ENCODE measurements at places on chromosomes 3 and 15.

DNA sequence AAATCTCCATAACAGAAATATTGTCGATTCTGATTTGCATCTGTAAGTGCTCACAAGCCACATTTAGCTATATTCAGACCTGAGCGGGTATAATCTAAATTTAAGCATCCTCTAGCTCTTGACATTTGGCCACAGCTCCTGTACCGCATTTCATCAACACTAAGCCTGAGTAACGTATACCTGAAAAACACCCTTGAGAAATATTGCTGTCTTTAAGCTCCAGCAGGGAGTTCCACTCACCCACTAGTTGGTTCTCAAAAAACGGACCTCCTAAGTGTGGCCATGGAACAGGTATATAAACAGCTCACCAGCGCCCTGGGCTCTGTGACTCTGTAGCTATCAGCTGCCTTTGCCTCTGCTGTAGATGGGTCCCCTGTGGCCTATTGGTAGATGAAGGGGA is 80.7 kb downstream of the ABI3BP start:
- no peak for DNase-seq

DNA sequence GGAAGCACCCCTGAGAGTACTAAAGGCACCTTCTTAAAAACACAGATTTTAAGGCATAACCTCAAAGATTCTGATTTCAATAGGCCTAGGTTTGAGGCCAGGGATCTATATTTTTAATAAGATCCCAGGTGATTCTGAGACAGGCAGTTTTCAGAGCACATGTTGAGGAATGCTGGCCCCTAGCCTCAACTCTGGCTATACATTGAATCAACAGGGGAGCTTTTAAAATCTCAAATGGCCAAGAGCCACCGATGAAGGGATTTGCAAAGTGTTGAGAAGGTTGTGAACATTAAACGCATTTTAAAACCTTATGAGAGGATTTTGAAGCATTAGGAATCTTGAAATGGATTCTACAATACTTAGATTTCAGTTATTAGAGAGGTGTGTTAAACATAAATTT is 268.8 kb upstream of the ARHGEF26 start:
- no peak for DNase-seq

DNA sequence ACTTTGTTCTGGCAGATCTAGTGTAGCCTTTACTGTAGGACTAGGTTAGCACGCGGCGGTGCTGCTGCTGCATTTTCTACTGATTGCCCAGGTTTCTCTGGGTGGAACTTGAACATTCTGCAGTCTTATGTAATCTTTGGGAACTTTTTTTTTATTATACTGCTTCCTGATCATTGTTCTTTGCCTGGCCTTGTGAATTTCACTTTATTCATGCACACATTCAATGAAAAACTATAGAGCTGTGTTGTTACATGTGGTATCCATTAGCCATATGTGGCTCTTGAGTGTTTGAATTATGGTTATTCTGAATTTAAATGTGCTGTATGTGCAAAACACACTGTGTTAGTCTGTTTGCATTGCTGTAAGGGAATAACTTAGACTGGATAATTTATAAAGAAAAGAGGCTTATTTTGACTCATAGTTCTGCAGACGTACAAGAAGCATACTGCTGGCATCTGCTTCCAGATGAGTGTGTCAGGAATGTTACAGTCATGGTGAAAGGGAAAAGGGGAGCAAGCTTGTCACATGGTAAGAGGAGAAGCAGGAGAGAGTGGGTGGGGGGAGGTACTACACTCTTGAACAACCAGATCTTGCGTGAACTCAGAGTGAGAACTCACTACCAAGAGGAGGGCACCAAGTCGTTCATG is 26.5 kb downstream of the MEF2A start:
- no peak for DNase-seq

- DNase-seq, result no peak
Observed at GRCh38 chr3:98390366-98390765, at the start of gene OR5K3. OR5K3 (plus strand) TSS chr3:98390666; CDS start chr3:98390666, 0 bp downstream.

DNA sequence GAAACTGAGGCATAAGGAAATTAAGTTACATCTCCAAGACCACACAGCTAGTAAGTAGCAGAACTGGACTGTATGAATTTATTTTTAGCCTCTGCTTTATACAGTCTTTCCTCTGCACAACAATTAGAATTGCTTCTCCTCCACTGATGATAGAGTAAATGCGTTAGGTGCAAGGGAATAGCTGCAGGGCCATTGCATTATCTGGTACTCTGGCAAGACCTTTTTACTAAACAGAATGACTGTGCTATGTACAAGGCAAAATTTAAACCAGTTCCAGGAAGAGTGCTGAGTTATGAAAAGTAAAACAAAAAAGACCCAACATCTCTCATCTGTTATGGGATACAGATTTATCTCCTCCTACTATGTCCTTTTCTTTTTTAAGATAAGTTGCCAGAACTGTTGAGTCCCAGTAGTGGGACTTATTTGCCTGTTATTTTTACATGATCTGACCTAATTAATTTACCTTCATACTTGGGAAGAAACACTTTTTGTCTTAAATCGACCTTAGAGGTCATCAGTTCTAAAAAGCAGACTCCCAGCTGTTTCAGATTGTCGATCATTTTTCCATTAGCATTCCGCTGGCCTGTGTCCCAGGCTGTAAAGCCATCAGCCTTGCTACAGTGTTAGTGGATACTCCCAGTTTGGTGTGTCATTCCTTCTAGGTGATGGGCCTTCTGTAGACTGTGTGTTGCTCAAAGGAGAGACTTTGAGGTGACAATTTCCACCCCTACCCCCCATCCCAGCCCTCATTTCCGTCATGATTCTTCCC is 147.5 kb upstream of the NUDT16 start:
- no peak for DNase-seq

GRCh38 chr3:21944251-21944650 is 193.2 kb upstream of the ZNF385D start:
- DNase-seq, result no peak

DNA sequence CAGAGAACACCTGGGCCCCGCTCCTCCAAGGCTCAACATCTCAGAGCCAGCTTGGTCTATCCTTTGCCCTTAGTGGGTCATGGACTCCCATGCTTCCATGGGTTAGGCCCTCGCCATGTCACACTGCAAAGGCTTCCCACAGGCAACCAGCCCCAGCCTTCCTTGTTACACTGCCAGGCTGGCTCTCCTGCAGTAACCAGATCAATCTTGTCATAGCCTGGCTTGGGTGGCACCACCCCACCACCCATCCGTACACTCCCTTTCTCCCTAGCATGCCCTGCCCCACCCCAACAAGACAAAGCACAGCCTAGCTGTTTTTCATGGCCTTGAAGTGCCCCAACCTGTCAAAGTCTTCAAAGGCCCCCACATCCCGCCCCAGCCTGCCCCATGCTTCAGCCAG is 30.5 kb downstream of the CA12 start:
- no peak for DNase-seq

GRCh38 chr15:67720556-67721175 is 104.6 kb upstream of the SKOR1 start:
- no peak for DNase-seq

GRCh38 chr15:47610736-47611135 is 106.6 kb upstream of the SEMA6D start:
- no peak for DNase-seq

GRCh38 chr15:45425135-45425534 is 46.8 kb upstream of the GATM start:
- no peak for DNase-seq

DNA sequence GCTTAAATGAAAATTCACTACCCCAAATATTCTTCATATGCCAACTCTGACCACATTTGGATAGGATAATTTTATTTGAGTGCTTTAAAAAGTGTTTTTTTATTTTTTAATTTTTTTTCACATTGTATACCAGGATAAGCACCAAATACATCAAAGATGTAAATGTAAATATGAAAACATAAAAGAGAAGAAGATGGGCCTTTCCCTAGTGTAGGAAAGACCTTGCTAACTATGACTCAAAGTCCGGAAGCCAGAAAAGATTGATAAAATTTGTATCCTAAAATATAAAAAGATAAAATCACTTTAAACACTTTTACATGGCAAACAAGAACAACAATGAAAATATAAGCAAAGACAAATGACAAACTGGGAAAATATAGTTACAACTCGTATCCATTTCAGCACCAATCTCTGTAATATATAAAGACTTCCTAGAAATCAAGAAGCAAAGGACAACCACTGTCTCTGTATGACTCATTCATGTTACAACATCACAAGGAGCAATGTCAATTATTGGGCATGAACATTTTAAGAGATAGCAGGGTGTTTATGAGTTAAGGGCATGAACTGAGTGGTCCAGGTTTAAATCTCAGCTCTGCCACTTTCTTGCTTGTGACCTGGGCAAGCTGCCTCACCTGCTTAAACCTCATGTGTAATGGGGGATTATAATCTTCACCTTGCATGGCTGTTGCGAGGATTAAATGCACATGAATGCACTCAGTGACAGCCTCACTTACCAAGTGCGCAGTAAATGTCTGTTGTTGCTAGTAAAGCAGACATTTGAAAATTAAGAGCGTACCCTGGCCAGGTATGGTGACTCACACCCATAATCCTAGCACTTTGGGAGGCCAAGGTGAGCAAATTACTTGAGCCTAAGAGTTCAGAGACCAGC is 25.3 kb upstream of the ARHGEF3 start:
- DNase-seq, result no peak

GRCh38 chr15:66390678-66391077 is 4.0 kb downstream of the MAP2K1 start:
- peak; percentile 49 for DNase-seq

GRCh38 chr3:37492977-37493471 is 318.6 kb upstream of the LRRFIP2 start:
- DNase-seq, result no peak

DNA sequence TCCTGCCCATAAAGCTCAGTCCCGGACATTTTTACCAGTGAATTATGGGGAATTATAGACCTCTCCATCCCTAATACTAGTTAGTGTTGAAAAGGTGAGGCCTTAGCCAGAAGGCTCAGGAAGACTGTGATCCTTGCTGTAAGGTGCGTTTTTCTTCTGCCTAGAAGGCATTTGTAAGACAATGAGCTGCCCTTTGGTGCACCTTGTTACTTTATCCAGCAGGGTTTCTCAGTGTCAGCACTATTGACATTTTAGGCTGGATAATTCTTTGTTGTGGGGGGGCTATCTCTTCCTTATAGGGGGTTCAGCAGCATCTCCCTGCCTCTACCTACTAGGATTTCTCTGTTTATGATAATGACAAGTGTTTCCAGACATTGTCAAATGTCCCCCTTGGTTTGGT is 108.1 kb upstream of the ABHD17C start:
- no peak for DNase-seq

- no peak for DNase-seq
Observed at GRCh38 chr3:194132465-194133286, 3.3 kb upstream of the HES1 start.

DNA sequence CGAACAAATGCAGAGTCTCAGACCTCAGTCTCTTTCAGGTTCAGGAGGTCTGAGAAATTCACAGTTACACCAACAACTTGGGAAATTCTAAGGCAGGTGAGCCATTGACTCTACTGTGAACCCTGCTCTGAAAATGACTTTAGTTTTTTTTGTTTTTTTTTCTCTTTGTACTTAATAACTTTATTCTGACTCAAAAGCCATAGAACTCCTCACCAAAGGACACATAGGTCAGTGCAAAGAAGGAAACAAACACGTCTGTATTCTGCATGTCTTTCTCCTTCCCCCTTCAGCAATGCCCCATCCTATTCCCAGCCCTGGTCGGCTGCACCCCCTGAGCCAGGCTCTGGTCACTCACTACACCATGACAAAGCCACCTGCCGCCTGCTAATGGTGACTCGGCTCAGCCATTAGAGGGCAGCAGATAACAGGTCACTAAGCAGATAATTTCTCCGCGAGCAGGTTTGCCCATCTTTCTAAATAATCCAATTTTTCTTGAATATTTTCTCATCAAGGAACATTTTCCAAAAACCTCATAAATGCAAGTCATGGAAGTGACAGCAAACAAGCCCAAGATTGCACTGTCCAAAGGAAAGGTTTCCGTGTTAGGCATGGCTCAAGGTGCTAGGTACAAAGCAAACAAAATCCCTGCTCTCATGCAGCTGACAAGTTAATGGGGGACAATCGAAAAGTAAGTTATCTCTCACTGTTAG is 37.7 kb downstream of the TM4SF4 start:
- DNase-seq, result peak; percentile 65

DNA sequence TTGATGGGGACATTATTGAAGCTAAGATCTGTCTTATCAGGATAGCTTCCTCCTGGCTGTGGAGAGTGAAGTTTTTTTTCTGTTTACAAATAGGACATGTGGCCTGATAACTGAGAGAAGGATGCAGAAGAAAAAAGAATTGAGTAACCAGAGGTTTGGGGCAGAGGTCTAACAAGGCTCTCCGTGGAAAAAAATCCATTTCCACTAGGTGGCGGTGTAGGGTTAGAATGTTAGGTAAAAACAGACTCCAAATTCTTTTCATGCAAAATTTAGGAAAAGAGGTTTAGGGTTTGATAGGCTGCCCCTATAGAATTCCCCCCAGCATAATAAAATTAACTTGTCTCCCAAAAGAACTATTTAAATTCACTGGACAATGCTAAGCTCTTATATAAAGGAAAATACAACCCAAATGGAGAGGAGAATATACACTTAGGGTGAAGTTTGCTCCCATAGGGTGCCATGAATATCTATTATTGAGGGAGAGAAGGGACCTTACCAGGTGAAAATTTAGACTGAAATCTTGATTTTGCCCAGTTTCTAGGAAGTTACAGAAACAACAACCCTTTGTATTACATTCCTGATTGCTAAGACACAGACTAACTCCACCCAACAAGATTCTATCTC is 1560.4 kb downstream of the OTOL1 start:
- DNase-seq, result peak; percentile 48

GRCh38 chr3:171046760-171047159 is 20.2 kb upstream of the SLC2A2 start:
- no peak for DNase-seq

DNA sequence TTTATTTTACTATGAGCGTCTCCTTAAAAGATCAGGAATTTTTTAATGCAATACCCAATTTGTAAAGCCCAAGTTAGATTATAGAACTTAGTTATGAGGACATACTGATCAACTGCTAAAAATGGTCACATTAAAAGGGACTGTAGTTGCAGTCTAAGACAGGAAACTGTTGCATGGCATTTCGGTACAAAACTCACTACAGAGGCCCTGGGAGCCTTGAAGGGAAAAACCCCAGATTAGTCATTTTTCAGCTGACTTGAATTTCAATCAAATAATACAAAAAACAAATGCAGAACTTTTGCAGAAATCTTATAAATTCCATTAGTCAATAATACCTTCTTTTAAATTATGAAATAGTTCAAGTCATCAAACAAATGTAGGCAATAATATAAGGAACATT is 6.9 kb upstream of the PTX3 start:
- no peak for DNase-seq

DNA sequence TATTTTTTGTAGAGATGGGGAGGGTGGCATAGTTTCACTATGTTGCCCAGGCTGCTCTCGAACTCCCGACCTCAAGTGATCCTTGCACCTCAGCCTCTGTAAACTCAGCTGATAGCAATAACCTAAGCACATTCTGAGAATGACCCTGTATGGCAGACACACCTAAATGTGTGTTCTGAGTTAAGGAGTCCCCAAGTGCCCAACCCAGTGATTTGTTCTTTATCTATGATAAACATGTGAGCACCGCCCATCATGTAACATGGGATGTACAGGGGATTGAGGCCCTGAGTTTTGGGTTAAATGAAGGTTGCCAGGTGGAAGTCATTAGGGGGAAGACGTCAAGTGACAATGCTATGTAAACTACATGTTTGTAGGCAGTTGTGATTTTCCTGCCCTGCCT is 5.7 kb downstream of the NCEH1 start:
- DNase-seq, result no peak

- DNase-seq, result no peak
Observed at GRCh38 chr3:24589513-24589851, 94.8 kb upstream of the THRB start.

- no peak for DNase-seq
Observed at GRCh38 chr15:63196842-63197241, 7.4 kb downstream of the RAB8B start.

GRCh38 chr3:70999730-71000129 is 583.8 kb downstream of the FOXP1 start:
- no peak for DNase-seq
